H7 (cell line): ENCODE measurements at places on chromosomes 2 and 18. TPM values are rescaled to one million over a fixed set of nuclear protein-coding genes. Genes with fewer than 3 reads are reported as not detected.

The NDUFB3 gene
- 45.7 and 56.7 TPM in 2 replicates for total RNA-seq

The LOXHD1 gene
- total RNA-seq = 0.03 and 0.07 TPM in 2 replicates

GRCh38 chr2:174334278-174334715, 457 bp upstream of the SP9 start:
- no peak for DNase-seq

- DNase-seq = no peak
Measured at GRCh38 chr2:9052821-9053533, 49.5 kb upstream of the MBOAT2 start.

DNA sequence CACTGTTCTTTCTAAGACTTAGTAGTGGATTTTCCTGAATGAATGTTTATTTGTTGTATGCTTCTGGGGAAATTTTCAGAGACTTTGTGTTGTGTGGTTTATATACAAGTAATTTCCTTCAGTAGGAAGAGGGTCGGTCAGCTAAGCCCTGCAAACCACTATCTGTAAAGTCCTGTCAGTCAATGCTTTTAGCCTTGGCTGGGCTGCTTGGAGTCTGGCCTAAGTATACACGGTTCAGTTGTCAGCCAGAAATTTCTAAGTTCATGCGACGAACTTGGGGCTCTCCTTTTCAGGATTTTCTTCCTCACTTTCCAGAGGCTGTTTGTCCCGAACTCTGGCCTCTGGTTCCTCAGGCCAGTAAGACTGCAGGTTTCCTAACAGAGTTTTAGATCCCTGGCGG, 21.3 kb downstream of the C2orf49 start:
- DNase-seq = no peak
